ENCODE measurements at places on chromosomes 2 and 18.
A peak's percentile ranks its signal among the peaks of the same experiment; 100 is the strongest.

DNA sequence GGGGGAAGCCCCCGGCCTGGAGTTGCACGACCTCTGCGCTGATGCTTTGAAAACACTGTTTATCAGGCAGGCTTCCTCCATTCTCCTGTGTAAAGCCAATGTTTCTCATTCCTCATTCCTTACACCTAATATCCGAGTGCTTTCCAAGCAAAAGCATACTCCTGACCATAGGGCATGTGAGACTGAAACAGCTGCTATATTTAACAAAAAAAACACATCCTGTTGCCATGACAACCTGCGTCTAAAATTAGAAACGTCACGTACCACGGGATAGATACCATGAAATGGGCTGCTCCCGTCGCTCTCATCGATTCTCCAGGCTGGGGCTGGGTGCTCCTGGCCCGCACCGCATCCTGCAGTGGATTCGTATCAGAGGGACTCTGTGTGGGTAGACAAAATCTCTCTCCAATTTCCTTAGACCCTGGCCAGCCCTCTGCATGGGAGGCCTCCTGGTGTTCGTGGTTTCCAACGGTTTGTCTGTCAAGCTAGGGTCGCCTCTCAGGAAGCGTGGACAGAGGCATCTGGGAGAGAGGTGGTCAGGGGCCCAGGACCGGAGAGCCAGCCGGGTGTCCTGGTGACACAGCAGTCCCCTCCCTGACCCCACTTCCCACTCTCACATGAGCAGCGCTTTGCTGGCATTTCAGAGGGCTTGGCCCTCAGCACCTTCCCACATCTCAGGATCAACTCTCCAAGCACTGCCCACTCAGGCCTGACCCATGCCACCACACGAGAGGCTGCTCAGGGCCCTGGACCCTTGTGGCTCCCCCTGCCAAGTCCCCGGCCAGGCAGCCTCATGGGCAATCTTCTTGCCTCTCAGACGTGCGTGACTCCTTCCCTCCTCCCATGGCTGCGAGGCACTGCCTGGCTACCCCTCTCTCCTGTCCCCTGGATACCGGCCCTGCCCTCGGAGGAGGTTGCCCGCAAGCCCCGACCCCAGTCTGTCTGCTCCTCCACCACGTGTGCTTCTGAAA lies 268.1 kb downstream of the NDUFA10 start:
- peak; percentile 9 for DNase-seq

- DNase-seq, result no peak
These were observed 48.2 kb downstream of the LONRF2 start for GRCh38 chr2:100274076-100274475.

DNA sequence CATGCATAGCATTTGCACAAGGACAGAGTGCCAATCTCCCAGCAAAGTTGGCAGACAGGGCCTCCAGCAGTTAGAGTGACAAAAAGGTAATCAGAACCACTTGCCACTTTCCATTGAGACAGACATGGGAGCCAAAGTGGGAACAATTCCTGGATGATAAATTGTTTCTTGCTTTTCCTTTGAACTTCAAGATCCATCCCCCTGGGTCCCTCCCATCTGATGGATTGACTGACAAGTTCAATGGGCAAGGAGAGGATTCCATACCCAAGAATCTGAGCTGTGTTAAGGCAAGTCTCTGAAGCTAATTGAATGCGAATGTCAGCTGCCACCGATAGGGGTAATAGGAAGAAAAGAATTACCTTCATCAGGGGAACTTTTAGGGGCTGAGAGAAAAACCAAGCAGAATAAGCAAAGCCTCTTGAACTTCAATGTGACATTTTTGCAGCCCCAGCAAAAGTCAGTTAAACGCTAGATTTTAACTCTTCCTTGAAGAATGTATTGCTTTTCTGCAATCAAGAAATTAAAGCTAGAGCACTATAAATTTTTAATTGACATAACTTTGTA lies 96.5 kb downstream of the LYPD1 start:
- no peak for DNase-seq

- DNase-seq, result no peak
These were observed 31.5 kb upstream of the ASNSD1 start for GRCh38 chr2:189629531-189630453.

- peak; percentile 28 for DNase-seq
These were observed 1.6 kb downstream of the PLCL1 start for GRCh38 chr2:197805715-197806633.

- DNase-seq, result peak; percentile 61
These were observed 85.2 kb downstream of the EML4 start for GRCh38 chr2:42254186-42254895.

DNA sequence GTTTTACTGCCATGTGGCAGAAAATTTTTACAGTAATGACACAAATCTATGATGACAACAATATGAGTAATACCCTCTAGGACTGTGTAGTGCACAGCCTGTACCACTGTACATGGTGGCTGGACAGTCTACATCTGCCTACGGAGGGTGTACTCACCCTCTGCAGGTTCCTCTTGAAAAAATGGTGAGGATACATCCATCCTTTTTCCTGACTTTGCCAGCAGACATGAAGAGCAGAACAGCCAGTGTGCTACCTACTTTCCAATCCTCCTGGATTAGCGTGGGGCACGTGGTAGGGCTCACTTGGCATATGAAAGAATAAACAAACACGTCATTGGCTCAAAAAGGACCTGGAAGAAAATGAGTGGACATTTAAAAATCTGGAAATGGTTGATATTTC lies 62.6 kb downstream of the TRPM8 start:
- DNase-seq, result no peak

Data from fibroblast of upper back skin (primary cell).